ENCODE measurements at places on chromosomes 3 and 15. TPM values are rescaled to one million over a fixed set of nuclear protein-coding genes. Genes with fewer than 3 reads are reported as not detected.

The ZNF501 gene
- total RNA-seq: 9.9 TPM

DNA sequence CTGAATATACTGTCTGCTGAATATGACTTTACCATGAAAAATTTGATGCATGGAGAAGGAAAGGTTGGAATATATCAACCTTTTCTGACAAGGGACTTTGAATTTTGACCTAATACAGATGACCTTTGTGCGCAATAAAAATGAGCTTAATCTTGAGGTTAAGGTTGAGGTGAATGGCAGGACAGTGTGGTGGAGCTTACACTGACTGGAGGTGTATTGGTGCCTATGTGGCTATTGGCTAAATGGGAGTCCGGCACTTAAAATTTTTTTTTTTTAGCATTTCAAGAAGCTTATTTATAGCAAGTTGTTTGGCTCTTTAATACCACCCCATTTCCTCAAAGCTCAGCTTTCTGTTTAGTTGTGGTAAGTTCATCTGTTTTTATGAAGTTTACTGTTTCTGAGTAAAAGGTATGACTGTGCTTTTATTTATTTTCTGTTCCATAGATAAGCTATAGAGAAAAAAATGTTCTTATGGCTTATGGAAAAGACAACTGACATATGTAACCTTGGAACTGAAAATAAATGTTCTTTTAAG lies 15.2 kb downstream of the CDIN1 start:
- no peak for DNase-seq

The LYSMD4 gene
- 16.3 TPM for total RNA-seq

The SEMA3G gene
- 3.4 TPM for total RNA-seq

DNA sequence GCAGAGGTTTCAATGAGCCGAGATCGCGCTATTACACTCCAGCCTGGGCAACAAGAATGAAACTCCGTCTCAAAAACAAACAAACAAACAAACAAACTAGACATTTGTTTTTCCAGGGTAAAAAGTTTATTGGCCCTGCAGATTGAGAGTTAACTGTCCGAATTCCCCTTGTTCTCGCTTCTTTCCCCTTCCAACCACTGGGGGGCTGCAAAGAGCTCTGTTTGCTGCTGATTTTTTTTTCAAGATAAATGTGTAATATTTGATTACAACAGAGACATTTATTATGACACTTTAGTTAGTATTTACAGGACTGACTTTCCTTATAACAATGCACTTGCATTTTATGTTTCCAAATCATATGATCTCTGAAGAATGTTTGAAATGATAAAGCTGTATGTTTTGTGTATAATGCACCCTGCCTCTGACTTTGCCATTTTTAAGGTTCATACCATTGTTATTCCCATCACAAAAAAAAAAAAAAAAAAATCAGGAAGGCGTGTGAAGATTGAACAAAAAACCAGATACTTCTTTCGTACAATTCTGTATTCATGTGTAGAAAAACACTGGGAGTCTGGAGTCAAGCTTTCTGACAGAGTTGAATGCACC lies 2.8 kb downstream of the CLSTN2 start:
- DNase-seq: peak; percentile 48

GRCh38 chr15:42736178-42736792 lies 643 bp downstream of the CDAN1 start:
- DNase-seq: peak; percentile 70

- no peak for DNase-seq
Measured at GRCh38 chr3:122146466-122146865, 37.0 kb upstream of the CASR start.

The TMEM40 gene
- total RNA-seq: not detected

DNA sequence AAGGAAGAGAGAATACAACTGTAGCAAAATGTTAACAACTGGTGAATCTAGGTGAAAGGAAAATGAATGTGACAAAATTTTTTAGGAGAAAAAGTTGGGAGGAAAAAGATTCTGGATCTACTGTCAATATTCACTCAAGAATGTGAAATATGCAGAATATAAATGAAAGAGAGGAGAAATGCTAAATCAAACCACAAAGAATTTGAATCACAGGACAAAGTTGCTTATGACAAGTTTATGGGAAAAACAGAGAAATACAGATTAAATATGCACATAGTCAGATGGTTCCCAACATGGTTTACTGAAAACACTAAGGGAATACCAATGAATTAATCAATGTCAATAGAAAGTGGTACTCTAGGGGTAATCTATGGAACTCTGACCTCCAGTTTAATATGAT lies 27.6 kb downstream of the C3orf33 start:
- no peak for DNase-seq

DNA sequence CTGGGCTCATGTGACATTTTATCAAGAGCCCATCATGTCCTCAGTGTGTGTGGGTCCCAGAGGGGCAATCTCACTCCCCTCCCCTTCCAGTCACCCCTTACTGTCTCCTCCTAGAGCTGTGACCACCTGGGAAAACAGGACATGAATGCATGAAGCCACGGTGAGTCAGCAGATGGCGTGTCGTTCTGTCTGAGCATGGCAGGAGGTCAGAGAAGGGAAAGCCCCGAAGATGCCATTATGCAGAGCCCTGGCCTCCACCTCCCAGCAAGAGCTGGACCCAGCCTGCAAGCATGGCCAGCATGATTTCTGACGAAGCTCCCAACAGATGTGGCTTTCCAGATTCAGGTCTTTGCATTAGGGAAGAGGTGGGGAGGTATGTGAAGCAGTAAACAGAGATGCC lies 118.5 kb downstream of the TLE3 start:
- DNase-seq: peak; percentile 34

DNA sequence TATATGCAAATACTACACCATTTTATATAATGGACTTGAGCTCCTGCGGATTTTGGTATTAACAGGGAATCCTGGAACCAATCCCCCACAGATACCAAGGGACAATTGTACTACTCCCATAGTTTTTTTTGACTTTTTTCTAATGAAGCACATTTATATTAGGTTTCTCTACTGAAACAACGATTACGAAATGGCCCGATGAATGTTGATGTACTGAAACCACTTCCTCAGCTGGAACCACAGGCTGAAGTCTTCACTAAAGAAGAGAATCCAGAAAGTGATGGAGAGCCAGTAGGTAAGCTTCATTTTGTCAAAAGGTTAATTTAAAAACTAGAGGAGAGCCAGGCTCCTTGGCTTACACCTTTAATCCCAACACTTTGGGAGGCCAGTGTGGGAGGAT lies 121.5 kb upstream of the LRRFIP2 start:
- no peak for DNase-seq

The CCDC80 gene
- 14.7 TPM for total RNA-seq

DNA sequence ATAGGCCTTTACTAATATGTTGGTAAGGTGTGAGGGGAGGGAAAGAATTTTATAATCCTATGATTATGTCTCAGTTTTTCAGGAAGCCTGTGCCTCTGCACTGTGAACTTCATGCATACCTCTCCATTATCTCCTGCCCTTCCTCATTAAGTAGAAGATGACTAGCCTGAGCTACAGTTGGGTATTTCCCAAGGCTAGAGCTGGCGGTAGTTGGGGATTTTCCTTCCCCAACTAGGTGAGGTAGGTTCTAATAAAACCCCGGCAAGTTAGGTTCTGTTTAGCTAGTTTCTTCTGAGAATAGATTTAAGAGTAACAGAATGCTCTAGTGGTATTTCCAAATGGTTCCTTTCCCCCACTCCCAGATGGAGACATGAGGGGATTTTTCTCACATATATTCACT lies 414.5 kb downstream of the GRM7 start:
- no peak for DNase-seq

The SCN5A gene
- 3.9 TPM for total RNA-seq

DNA sequence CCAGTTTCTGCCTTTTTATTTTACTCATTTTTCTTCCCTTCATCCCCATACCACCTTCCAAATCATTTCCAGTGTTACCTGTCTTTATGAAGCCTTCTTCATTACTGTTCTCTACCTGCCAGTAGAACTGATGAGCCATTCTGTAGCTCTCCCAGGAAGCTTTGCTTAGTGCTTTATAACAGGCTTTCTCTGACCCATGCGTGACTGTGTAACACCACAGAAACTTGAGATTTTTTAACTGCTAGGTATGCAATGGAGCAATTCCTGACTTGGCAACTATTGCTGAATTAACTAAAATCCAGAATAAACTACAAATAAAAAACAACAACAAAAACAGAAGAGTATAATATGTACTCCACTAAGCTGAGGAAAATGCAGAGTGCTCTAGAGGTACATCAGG lies 289.2 kb downstream of the ROBO1 start:
- no peak for DNase-seq

GRCh38 chr3:53846134-53846850 lies at the start of the genes CHDH and IL17RB:
TSS of gene CHDH (minus strand) at chr3:53846419. CDS start at chr3:53824008, 22,411 bp downstream.
TSS of gene IL17RB (plus strand) at chr3:53846568. CDS start at chr3:53846589, 21 bp downstream.
- DNase-seq: peak; percentile 84

- no peak for DNase-seq
Measured at GRCh38 chr15:29538044-29538443, 268.4 kb upstream of the NSMCE3 start.

The FAM43A gene
- 0.80 TPM for total RNA-seq

GRCh38 chr15:36415643-36416042 lies 163.8 kb upstream of the CDIN1 start:
- DNase-seq: no peak

DNA sequence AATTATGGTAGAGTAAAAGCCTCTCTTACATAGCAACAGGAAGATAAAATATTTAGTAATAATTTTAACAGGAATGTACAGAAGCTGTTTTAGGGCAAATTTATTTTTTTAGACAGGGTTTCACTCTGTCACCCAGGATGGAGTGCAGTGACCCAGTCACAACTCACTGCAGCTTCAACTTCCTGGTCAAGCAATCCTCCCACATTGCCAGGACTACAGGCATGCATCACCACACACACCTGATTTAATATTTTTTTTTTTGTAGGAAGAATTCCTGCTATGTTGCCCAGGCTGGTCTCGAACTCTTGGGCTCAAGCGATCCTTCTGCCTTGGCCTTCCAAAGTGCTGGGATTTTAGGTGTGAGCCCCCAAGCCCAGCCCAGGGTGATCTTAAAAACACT lies 61.1 kb downstream of the PCCB start:
- no peak for DNase-seq

- DNase-seq: no peak
Measured at GRCh38 chr15:51299187-51300015, 39.0 kb downstream of the CYP19A1 start.

DNA sequence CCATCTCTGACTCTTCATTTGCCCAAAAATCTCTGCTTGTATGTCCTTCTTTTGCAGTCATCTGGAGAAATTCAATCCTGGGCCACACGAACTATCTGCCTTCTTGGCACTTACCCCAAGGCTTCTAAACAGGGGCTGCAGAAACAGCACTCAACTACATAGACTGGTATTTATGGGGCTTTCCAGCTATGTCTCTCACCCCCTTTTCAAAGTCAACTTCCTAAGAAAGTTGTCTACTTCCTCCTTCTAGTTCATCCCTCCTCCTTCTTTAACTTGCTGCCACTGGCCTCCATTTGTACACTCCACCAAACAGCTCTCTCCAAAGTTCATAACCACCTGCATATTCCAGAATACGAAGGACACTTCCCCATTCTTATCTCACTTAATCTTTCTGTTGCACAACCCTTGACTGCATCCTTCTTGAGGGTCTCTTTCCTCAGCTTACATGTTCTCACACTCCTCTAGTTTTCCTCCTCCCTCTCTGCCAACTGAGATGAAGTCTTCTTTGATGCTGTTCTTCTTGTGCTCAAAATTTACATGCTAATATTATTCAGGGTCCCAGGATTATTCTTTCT lies 55.2 kb downstream of the PLD1 start:
- DNase-seq: no peak

GRCh38 chr3:177385831-177386301 lies 188.6 kb upstream of the TBL1XR1 start:
- DNase-seq: no peak

The MCF2L2 gene
- total RNA-seq: 11.1 TPM

DNA sequence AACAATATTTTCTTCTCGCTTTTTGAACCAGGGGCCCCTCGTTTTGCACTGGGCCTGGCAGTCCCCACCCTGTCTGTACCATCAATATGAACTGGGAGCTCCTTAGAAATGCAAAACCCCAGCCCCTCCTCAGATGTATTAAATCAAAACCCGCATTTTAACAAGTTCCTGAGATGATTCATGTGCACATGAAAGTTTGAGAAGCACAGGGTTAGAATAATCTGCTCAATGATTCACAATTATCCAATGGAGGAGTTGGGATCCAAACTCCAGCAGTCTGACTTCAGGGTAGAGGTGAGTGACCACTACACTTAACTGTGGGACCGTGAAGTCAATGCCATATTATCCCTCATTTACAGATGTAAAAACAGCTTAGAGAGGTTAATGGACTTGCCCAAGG lies 256.4 kb downstream of the IGSF11 start:
- no peak for DNase-seq

GRCh38 chr3:112143251-112143650 lies 10.2 kb upstream of the GCSAM start:
- DNase-seq: no peak

The PROS1 gene
- total RNA-seq: 11.9 TPM

- no peak for DNase-seq
Measured at GRCh38 chr3:146283781-146284445, 33.0 kb upstream of the PLSCR4 start.

The HGD gene
- 0.28 TPM for total RNA-seq

DNA sequence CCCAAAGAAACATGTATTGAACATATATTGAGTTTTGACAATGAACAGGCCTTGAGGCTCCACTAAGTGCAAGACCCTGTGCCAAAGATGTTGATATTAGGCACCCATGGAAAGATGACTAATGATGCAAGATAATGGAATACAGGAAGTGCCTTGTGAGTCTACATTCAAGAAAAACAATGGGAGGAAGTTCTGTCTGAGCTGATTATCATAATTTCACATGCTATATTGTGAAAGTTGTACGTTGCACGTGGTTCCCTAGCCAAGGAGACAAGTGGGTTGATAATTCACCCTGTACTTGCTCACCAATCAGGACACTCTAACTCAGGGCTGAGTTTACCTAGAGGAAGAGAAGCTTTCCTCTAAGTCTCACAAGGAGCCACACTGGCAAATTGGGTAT lies 186.9 kb upstream of the STAC start:
- no peak for DNase-seq

The ATP13A5 gene
- total RNA-seq: not detected

The PSMA4 gene
- total RNA-seq: 595 TPM

The FANCD2OS gene
- total RNA-seq: not detected

- no peak for DNase-seq
Measured at GRCh38 chr3:47792699-47793098, 10.2 kb upstream of the DHX30 start.

DNA sequence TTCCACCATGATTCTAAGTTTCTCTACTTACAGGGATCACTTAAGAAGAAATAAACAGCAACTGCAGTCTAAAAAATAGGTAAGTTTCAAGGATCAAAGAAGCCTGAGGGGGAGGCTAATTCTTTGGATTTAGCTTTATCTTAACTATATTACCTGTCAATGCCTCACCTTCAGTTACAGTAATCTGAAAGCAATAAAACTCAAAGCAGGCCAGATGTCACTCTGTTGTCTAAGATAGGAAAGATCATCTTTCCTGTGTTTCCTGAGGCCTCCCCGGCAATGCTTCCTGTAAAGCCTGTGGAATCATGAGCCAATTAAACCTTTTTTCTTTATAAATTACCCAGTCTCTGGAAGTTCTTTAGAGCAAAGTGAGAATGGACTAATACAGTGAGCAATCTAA lies 60.2 kb downstream of the NPTN start:
- no peak for DNase-seq

The CFAP91 gene
- 11.9 TPM for total RNA-seq

- no peak for DNase-seq
Measured at GRCh38 chr3:185065059-185065458, 87.8 kb downstream of the C3orf70 start.

Data from neural progenitor cell (in vitro differentiated cells).